ENCODE measurements at places on chromosomes 1 and 21.

- DNase-seq = no peak
Measured at GRCh38 chr21:19874521-19874920, 1123.7 kb upstream of the NCAM2 start.

DNA sequence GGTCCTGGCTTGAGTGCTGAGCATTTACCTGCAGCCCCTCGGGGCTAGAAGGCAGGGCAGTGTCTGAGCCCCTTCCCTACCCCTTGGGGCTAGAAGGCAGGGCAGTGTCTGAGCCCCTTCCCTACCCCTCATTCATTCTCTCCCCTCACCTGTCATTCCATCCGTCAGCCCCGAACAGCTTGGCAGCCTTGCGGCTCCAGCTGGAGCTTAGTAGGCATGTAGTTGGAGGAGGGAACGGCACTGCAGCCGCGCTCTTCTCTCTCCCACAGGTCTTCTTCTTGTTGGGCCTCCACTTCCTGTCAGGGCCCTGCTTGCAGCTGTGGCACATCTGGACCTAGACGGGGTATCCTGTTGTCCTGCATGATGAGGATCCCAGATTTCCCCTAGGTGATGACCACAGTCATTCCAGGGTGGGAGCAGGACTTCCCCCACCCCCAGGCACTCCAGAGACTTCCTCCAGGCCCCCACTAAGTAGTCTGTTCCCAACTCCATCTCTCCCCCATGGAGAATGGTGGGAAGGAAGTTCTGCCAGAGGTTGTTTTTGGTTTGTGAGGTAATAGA is 22.2 kb downstream of the MAPKAPK2 start:
- DNase-seq = no peak

DNA sequence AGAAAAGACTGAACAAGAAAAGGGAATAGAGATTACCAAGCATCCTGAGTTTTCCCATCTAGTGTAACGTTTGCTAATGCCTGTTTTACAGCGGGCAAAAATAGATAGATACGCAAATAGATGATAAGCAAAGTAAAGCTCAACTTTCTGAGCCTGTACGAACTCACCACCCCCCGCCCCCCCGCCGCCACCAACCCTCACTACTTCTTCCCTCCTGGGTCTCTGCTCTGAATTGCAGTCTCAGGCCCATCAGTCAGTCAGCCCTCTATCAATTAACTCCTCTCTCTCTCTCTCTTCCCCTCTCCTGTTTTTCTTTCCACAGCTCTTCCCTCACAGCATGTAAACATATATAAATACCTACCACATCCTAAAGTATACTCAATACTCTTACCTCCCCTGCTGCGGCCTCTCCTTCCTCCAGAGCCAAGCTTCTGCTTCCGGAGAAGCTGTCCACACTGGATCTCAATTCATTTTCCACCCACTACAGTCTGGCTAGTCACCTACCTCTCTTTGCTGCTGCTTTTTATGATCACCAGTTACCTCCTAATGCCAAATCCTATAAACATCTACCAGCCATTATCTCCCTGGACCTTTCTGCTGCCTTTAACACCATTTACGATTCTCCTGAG is 64.6 kb downstream of the CAPN2 start:
- no peak for DNase-seq

- DNase-seq = no peak
Measured at GRCh38 chr1:162171111-162171510, 101.6 kb downstream of the NOS1AP start.

- no peak for DNase-seq
Measured at GRCh38 chr1:92903765-92904164, 57.5 kb downstream of the DIPK1A start.

- DNase-seq = no peak
Measured at GRCh38 chr1:211472724-211473123, 19.2 kb downstream of the RD3 start.

- no peak for DNase-seq
Measured at GRCh38 chr21:23690316-23690715, 1917.0 kb downstream of the MRPL39 start.

DNA sequence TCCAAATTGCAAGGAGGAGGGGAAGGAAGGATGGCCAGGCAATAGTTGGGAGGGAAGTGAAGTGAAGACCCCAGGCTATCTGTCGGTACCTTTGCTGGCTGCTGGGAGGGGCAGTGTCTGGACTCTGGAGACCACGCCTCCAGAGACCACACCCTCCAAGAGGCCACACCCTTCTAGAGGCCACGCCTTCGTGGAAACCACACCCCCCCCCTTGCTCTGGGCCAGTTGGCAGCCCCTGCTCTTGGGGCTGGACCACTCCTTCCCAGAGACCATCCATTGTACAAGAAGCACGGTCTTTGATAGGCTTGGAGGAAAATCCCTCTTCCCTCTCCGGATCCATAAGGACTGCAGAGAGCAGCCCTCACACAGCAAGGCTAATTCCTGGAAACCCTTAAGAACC is 73.1 kb downstream of the RYR2 start:
- DNase-seq = no peak

DNA sequence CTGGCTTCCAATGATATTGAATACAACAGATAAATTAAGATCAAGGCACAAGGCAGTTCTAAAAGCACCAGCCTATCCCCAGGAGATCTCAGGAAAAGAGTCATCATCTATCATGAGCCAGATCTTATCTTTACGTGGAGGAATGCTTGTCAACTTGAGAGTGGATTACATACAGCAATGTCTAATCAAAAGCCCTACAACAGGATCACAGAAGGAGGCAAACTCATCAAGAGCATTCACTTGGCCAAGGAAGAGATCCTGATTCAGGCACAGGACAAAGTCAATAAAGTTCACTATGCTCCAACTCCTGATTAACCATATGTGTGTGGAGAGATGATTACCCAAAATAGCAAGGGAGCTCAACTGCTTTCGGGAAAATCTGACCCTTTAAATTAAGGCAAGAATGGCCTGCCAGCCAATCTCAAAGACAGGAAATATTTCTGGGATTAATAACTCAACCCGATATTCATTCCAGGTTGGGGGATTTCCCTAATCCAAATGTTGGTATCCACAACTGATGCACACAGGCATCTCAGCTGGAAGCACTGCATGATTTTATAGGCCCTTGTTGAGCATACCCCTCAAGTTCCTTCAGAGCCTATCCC is 33.7 kb downstream of the TBX15 start:
- DNase-seq = no peak

GRCh38 chr1:97943354-97943753 is 22.5 kb upstream of the DPYD start:
- no peak for DNase-seq

- DNase-seq = no peak
Measured at GRCh38 chr1:162281426-162281825, 95.2 kb downstream of the SPATA46 start.

- no peak for DNase-seq
Measured at GRCh38 chr1:204920967-204921366, 50.3 kb downstream of the NFASC start.

Measured in urothelium cell line (cell line).